Stimulated activated effector memory CD8-positive, alpha-beta T cell treated with anti-CD3 and anti-CD28 coated beads, Interleukin-12 subunit alpha, Interleukin-12 subunit beta, amount 100 ng/mL, for 72 hours (primary cell): ENCODE measurements at places on chromosomes 6 and 20.
A peak's percentile ranks its signal among the peaks of the same experiment; 100 is the strongest.

DNA sequence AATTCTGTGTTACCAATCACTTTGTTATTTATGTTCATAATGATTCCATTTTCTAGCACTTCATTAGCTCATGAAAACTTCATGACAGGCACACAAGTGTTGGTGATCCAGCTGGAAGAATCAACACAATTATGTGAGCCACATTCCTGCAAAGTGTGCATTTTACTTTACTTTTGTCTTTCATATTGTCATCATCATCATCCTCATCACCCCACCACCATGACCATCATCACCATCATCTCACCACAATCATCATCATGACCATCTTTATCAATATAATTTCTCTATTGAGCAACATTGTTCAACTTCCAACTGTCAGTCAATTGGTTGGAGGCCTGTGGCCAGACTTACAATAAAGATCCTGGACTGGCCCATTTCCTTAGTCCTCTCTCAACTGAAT, 159.4 kb upstream of the PRSS16 start:
- no peak for DNase-seq

GRCh38 chr6:31718265-31718664, 3.1 kb downstream of the LY6G6D start:
- DNase-seq, result no peak

GRCh38 chr6:32854376-32855178, 585 bp downstream of the PSMB9 start:
- no peak for DNase-seq

- DNase-seq, result no peak
These were observed 38.4 kb upstream of the OCSTAMP start for GRCh38 chr20:46588532-46589511.

DNA sequence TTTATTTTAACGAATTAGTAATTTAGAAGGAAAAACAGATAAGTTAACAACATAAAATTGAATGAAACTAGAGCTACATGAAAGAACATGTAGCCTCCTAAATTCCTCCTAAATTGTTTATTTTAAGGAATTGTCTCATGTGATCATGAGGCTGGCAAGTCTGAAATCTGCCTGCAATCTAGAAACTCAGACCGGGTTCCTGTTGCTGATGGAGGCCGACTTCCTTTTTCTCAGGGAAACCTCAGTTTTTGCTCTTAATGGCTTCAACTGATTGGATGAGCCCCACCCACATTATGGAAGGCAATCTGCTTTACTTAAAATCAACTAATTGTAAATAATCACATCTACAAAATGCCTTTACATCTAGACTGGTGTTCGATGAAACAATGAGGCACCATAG, 267.6 kb upstream of the PRND start:
- no peak for DNase-seq

DNA sequence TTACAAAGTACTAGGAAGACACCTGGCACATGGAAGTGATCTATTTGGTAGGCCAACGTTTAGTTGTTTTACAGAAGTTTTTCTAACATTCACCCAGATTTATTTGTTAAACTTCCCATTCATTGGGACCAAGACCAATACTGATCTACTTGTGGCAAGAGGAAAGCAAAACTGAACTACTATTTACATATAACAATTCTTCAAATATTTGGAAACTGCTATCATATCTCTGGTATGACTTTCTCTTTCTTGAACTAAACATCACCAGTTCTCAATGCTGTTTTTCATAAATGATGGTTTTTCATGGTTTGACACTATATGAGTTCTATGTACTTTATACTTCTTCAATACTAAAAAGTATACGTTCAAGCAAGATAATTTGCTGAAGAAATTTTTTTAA, 189.2 kb downstream of the ASCC3 start:
- no peak for DNase-seq

DNA sequence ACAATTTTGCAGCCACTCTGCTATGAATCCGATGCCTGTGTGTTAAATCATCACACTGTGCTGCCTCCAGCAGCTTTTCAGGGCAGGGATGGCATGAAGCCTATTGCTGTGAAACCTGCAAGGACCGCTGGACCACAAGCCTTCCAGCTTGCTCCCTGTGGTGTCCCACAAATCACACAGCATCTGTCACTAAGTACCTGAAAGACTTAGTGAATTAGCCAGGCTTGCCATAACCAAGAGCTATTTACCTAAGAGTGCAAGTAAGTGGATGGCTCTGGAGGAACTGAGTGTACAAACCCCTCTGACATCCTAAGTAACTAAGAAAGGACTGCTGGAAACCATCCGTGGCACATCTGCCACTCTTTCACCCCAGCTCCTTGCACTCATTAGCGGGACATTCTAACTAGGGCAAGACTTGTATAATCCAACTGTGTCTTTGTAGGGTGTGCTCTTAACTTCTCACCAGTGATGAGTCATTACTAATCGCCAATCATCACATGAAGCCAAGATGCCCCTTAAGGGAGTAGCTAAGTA, 34.7 kb downstream of the FOXQ1 start:
- DNase-seq, result no peak

DNA sequence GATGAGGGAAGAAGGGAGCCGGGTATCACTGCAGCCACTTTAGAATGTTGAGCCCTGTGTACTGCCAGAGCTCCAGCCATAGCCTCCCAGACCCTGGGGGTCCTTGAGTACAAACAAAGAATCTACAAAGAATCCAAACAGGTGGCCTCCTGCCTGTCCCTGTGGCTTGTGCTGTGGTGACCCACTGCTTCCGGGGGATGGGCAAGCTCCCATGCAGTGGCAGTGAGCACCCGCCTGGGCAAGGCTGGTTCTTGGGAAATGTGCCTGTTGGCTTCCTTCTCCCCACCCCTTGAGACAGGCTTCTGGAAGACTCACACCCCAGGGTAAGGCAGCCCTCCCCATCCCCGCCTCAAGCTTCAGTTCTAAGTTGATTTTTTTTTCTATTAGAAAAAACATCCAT, 13.9 kb downstream of the SIRPA start:
- DNase-seq, result no peak

DNA sequence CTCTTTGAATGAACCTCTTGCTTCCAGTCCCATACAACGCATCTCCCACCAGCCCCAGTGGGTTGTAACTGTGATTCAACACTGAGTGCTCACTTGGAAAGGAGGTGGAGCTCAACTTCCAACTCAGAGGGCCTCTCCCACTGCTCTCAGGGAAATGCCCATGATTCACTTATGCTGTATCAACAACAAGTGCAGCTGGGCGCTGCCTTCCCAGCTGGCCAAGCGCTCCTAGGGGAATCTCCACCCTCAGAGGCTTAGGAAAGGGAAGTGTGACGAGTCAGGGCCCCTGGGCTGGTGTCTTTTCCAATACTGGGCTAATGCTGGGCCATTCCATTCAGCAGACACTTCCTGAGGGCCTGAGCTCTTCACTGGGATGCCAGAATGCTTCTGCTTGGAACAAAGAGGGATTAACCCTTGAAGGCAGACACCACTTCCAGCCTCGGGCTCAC, 8.1 kb upstream of the OCSTAMP start:
- no peak for DNase-seq

- no peak for DNase-seq
These were observed 23.8 kb downstream of the PYGB start for GRCh38 chr20:25271486-25272222.

DNA sequence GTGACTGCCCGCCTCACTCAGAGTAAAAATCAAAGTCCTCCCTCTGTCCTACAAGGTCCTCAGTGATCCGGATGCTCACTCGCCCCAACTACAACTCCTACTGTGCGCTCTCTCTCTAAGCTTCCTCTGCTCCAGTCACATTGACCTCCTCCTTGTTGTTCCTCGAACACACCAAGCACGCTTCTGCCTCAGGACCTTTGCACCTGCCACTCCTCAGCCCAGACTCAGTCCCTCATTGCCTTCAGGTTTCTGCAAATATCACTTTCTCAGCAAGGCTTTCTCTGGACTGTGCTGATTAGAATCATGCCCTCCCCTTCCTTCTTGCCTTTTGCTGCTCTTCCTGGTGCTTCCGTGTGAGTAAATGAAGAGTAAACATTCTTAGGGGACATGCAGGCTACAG, 41.6 kb downstream of the SULF2 start:
- no peak for DNase-seq

DNA sequence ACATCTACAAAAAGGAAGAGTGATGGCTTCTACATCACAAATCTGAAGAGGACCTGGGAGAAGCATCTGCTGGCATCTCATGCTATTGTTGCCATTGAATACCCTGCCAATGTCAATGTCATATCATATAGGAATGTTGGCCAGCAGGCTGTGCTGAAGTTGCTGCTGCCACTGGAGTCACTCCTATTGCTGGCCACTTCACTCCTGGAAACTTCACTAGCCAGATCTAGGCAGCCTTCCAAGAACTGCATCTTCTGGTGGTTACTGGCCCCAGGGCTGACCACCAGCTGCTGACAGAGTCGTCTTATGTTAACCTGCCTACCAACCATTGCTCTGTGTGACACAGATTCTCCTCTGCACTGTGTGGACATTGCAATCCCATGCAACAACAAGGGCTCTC, 111.8 kb downstream of the PERP start:
- DNase-seq, result no peak

- DNase-seq, result peak; percentile 61
These were observed 635 bp upstream of the C20orf203 start for GRCh38 chr20:32674362-32674789.

GRCh38 chr20:23451956-23452487, 654 bp downstream of the CST11 start:
- DNase-seq, result no peak

- no peak for DNase-seq
These were observed 55.5 kb downstream of the B3GAT2 start for GRCh38 chr6:70901324-70901723.

GRCh38 chr20:60228255-60228654, 270.0 kb downstream of the CDH26 start:
- DNase-seq, result no peak

DNA sequence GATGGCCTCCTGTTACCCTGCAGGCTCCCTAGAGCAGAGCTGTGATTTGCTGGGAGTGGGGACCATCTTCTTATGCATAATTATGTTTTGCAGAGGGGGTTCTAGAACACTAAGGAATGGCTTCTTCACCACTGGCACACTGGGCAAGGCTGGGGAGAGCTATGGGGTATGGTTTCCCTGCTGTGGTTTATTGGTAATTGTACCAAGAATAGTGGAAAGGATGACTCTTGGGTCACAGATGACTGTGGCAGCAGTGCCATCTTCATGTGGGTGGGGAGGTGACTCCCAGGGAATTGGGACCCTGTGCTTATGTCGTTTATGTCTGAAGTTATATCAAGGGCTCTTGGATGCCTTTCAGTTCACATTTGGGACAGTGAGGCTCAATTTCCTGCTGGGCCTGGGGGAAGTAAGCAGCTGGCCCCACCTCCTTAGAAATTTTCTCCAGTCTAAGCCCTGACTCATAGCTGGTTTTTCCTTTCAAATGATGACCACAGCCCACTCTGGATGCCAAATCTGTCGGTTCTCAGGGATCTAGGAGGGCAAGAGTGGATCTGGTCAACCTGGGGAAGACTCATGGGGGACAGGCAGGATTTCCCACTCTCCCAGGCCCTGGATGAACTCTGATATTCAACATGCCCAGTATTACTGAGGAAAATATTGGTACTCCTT, 230.8 kb downstream of the LRFN2 start:
- DNase-seq, result no peak

DNA sequence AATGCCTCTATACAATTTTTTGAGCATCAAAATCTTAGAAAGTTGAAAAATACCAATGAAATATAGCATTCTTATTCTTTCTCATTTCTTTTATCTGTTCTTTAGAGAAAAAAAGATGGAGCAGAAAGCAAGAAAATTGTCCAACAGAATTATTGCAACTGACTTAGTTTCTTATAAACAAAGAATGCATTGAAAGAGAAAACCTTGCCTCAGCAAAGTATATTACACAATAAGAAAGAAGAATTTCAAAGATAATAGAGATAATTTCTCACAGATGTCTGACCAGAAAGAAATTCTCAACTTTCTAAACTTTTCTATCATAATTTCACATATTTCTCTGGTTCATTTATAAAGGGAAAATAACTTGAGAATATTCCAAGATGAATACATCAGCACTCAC, 47.0 kb upstream of the PRND start:
- no peak for DNase-seq

GRCh38 chr20:53943522-53944291, 126.7 kb downstream of the BCAS1 start:
- DNase-seq, result no peak

GRCh38 chr6:79193971-79194370, 40.5 kb downstream of the HMGN3 start:
- no peak for DNase-seq

DNA sequence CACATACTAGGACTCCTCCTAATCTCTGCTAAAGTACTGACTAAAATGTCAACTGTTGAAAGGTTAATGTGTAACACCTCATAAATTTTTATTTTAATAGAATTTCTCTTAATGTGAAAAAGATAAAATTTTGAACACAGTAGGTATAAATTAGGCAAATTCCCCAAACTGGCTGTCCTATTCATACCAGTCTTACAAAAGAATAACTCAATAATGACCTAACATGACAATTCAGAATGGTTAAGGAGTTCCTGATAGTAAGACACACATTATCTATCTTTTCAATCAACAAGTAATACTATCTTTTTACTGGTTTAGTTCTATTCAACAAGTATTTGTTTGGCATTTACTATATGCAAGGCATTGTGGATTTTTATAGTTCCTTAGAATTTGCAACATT, 141.1 kb downstream of the EPHA7 start:
- no peak for DNase-seq

GRCh38 chr6:82380566-82381185, 17.1 kb downstream of the TPBG start:
- no peak for DNase-seq
